NCI-H69 (cell line): ENCODE measurements at places on chromosomes 4 and X.
A peak's percentile ranks its signal among the peaks of the same experiment; 100 is the strongest.

GRCh38 chr4:155724731-155725130 lies 34.1 kb upstream of the GUCY1B1 start:
- DNase-seq = no peak

- DNase-seq = no peak
Observed at GRCh38 chrX:118562582-118563164, 67.1 kb downstream of the DOCK11 start.

DNA sequence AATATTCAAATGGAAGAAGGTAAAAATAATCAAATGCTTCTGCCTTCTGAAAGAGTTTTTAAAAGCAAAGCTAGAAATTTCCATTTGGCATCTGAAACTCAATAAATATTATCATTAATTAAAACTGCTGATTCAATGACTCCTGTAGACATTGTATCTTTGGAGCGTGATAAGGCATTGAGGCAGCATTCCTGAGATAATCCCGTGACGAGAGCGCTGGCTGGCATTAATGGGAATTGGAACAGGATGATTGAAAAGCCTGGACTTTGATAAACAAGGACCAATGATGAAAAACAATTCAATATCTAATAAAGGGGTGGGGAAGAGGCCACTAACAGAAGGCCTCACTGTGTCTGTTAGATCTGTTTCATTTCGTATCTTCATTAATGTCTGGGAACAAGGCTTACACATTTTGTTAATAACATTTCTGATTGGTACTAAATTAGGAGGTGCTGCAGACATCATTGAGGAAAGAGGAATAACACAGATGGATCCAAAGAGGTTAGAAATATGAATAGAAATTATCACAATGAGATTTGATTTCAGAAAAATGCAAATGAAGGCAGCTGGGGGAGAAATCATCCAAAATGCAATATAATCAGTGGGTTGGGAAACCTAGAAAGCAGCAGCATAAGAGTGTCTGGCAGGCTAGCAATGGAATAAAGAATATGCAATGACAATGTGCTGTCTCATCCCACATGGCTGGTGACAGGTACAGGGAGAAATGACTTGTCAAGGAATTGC lies 102.3 kb downstream of the SCD5 start:
- DNase-seq = no peak

DNA sequence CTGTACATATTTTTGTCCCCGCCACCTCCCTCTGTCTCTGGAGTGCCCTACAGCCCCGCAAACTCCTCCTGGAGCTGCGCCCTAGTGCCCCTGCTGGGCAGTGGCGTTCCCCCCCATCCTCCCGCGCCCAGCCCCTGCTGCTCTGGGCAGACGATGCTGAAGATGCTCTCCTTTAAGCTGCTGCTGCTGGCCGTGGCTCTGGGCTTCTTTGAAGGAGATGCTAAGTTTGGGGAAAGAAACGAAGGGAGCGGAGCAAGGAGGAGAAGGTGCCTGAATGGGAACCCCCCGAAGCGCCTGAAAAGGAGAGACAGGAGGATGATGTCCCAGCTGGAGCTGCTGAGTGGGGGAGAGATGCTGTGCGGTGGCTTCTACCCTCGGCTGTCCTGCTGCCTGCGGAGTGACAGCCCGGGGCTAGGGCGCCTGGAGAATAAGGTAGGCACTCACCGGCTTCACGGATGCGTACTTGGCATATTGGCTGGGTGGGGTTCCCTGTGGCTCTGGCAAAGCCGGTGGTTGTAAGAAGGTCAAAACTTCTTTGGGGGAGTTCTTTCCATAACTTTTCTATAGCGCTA lies 653 bp downstream of the HHIP start:
- DNase-seq = peak; percentile 53

- no peak for DNase-seq
Observed at GRCh38 chrX:108186811-108187210, 95.2 kb downstream of the ATG4A start.

DNA sequence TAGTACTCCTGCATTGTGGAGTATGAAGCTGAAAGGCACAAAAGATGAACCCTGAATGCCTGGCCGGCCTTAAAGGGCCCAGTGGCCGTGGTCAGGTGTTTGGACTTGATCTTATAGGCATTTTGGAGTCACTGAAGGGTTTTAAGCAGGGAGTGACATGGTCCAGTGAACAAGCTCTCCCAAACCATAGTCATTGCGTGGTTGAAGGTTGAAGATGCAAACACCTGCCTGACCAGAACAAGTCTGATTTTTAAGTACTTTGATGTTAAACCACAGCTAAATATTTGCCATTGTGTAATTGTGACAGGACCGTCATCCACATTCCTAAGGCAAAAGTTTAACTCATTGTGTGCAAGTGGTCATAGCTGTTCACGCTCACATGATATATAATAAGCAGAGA lies 3.3 kb downstream of the STK32B start:
- DNase-seq = no peak

DNA sequence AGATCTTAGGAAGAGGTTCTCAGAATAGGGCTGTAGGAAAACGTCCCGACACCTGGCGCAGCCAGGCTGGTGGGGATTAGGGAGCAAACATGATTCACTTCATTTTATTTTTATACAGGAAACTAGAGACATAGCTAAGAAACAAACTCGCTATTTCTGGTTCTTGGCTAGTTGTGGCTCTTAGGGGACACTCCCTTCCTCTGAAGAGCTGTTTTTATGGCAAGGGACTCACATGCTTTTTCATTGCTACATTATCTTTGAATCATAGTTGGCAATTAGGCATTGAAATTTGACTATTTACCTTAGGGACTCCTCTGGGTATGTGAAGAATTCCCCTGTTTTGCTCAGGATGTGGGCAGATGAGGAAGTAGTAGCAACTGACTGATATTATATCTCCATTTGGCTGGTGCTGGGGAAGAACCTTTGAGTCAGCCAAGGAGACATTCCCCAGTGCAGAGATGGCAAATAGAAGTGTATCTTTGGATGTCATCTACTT lies 174.5 kb downstream of the SMIM20 start:
- DNase-seq = peak; percentile 1

DNA sequence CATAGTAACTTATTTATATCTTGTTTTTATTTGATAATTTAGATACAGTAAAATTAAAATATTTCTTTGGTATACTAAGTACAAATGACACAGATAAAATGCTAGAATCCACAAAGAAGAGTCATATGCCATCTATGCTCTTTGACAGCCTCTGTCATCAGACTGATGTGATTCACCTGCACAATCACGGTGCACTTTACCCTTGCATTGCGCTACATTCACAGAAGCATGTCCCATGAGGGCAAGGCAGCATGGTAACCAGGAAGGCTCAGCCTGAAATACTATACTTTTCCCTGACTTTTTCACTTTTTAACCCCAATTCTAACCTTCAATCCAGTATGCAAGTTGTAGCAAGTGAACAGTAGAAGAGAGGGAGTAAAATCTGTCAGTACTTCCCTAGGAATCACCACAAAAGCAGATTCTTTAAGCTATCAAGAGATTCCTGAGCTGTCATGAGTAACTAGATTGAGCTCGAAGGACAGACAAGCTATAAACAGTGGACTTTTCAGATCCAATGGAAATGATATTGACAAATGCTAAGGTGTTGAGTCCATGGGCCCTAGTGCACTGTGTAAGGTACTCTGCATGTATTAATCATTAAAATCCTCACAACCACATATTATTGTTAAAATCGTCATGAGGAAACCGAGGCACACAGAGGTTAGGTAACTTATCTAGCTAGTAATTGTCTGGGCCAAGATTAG lies 14.2 kb downstream of the SEC24D start:
- DNase-seq = peak; percentile 4

GRCh38 chrX:71543316-71543715 lies 10.4 kb downstream of the OGT start:
- DNase-seq = no peak

DNA sequence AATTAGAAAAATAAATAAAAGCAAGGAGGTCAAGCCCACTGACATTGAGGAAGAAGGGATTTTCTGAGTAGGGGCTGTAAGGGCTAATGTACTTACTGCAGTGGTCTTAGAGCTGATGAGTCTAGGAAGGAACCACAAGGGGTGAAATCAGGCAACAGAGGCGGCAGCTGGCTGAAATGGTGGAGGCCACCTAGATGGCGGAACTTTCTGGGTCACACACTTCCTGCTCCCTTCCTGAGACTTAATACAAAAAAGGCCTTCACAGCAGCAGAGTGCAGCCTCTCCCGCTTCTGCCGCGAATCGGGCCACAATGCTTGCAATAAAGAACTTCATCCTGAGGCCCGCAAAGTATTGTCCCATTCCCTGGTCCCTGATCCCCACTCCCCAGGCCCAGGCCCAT lies 15.4 kb downstream of the SNX12 start:
- DNase-seq = no peak

GRCh38 chrX:106243376-106243775 lies 75.3 kb downstream of the PWWP3B start:
- DNase-seq = no peak

DNA sequence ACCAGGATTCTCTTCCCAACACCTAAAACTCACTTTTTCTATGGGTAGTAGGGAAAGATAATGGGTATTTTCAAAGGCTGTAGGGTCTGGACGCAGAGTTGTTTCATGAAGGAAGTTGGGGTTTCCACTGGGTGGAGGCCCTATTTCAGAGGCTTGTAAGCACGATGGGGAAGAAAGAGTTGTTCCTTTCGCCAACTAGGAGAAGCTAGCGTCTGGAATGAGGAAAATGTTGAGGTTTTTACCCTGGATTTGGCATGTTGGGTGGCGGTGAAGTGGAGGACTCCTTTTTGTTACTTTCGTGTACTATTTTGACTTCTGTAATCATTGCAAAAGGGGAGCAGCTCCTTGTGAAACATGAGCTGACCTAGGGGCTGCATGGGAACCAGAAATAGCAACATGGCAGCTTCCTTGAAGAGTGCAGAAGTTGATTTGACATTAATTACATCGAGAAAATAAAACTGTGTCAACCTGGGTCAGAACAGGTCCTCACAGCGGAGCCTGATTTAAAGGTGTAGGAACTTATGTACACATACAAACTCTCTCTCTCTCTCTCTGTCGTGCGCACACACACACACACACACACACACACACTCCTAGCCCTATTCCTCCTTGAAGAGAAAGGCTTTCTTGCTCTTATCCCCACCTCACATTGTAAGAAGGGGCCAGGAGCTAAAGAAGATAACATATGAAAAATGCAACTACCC lies 19.1 kb downstream of the VSIG4 start:
- no peak for DNase-seq

DNA sequence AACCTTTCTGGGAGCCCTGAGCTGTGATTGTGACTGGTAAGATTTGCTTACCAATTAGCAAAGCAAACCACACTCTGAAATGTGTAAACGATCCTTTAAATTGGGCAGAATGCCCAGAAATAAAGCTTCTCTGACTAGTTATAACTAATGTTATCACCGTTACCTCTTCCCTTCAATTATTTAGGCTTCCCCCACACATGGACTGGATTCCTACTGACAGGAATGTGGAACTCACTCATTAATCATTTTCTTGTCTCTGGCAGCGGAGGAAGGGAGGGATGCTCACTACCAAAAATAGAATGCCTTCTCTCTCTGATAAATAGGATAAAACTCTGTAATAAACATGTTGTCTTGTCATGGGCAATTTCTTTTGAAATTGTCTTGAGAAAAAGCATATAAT lies 25.3 kb upstream of the NWD2 start:
- DNase-seq = peak; percentile 77

- DNase-seq = no peak
Observed at GRCh38 chr4:7129871-7130620, 62.2 kb upstream of the GRPEL1 start.

DNA sequence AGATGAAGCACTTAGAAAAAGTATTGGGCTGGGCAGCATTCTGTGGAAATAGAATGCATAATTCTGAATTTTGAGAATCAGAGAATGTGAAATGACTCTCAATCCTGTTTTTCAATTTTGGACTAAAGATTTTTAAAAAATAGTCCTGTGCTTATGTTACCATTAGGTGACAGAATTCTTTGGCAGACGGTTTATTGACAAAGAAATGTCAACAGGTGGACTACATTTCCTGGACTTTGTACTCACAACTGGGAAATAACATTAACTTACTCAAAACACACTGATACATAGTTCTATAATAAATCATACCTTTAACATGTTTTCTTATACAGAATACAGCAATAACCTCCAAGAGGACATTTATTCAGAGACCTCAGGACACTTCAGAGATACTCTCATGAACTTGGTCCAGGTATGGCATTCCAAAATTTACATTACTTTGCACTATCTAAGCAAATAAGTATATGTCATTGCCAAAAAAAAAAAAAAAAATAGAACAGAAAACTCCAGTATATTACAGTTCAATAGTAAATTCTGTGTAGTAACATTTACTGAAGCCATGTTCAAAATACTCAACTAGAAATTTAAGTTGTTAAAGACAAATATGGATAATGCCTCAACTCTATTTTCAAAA lies 72.7 kb downstream of the ANXA10 start:
- peak; percentile 5 for DNase-seq

DNA sequence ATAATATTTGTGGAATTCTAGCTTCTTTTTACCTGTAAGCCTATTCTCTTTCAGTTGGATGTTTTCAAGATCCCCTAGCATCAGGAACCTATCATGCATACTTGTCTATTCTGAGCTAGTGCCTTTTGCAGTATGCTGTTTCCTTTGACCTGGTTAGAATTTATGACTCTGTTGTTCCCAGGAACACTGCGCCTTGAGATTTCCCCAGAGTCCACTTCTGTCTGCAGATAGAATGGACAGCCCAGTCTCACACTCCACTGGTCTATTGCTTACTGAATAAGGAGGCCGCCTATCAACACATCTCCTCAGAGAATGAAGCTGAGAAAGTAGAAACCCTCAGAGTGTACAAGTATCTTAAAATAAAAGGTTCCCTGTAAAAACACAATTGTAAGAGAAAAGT lies 465.1 kb upstream of the GALNTL6 start:
- no peak for DNase-seq
